Muscle of leg (tissue), 16 donors: ENCODE measurements at places on chromosomes 12 and 14. TPM values are rescaled to one million over a fixed set of nuclear protein-coding genes. Genes with fewer than 3 reads are reported as not detected.
A peak's percentile ranks its signal among the peaks of the same experiment; 100 is the strongest.

The STON2 gene
- 34.5 TPM for total RNA-seq

- no peak for DNase-seq
These were observed 24.2 kb downstream of the TRHDE start for GRCh38 chr12:72296389-72296788.

- no peak for DNase-seq
These were observed 116.0 kb downstream of the METTL25 start for GRCh38 chr12:82474181-82474797.

- DNase-seq, result no peak
These were observed 95.6 kb downstream of the VCPKMT start for GRCh38 chr14:50020799-50021198.

The GLIPR1 gene
- total RNA-seq, result 11.3 TPM

- DNase-seq, result peak; percentile 49
These were observed 1.4 kb downstream of the NFKBIA start for GRCh38 chr14:35403114-35403602.

The PPP1CC gene
- 90.5 TPM for total RNA-seq

The HOXC10 gene
- total RNA-seq, result 7.6 TPM

- no peak for DNase-seq
These were observed 101.0 kb upstream of the FLRT2 start for GRCh38 chr14:85428926-85429325.

The DPF3 gene
- total RNA-seq, result 1.3 TPM

GRCh38 chr14:103385929-103386712, 906 bp downstream of the MARK3 start:
- peak; percentile 39 for DNase-seq

The RPGRIP1 gene
- total RNA-seq, result 0.18 TPM

- no peak for DNase-seq
These were observed 222.6 kb downstream of the MON2 start for GRCh38 chr12:62689042-62689839.

DNA sequence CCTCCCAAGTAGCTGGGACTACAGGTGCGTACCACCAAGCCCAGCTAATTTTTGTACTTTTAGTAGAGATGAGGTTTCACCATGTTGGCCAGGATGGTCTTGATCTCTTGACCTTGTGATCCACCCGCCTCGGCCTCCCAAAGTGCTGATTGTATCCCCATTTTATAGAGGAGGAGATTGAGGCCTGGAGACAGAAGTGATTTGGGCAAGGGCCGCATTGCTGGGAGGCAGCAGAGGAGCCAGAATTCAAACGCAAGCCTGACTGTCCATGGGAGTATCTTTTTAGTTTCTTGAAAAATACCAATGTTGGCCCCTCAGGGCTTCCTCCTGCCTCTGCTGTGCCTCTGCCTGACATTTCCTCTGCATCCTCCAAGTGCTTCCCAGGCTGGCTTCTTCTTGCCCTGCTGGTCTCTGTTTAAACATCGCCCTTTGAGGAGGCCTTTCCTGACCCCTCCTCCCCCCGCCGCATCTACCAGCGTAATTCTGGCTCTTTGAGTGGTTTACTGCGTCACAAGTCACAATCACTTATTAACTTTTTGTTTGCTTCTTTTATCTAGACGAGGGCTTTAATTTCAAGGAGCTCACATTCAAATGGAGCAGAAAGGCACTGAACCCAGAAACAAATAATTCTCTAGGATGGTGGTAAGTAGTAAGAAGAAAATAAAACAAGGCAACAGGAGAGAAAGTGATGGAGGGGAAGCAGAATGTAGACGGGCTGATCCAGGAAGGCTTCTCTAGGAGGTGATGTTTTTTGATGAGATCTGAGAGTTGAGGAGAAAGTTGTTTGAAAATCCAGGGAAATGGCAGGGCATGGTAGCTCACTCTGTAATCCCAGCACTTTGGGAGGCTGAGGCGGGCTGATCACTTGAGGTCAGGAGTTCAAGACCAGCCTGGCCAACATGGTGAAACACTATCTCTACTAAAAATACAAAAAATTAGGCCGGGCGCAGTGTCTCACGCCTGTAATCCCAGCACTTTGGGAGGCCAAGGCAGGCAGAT, 91.0 kb upstream of the MED13L start:
- DNase-seq, result no peak

DNA sequence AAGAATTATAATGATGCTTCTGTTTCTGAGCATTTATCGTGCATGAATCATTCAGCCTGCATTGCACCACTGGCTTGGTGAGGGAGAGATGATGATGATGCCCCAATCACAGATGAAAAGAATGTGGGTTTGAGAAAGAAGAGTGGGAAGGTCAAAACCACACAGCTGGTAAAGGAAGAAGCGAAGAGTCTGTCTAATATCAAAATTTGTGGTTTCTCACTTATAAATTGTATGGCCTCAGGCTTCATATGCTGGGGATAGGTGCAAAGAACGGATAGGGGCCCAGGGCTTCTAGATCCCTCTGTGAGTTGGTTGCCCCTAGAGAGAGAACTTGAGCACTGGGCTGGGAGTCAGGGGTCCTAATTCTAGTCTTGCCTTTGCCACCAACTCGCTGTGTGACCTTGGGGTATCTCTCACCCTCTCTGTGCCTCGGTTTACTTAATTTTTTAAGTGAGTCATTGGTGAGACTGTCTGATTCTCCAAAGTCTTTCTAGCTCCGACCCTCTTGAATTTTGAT, 2.2 kb downstream of the OASL start:
- no peak for DNase-seq

GRCh38 chr12:92208613-92209121, 63.0 kb upstream of the BTG1 start:
- peak; percentile 71 for DNase-seq

The DIP2B gene
- total RNA-seq, result 15.6 TPM

The ENDOU gene
- total RNA-seq, result 0.31 TPM

DNA sequence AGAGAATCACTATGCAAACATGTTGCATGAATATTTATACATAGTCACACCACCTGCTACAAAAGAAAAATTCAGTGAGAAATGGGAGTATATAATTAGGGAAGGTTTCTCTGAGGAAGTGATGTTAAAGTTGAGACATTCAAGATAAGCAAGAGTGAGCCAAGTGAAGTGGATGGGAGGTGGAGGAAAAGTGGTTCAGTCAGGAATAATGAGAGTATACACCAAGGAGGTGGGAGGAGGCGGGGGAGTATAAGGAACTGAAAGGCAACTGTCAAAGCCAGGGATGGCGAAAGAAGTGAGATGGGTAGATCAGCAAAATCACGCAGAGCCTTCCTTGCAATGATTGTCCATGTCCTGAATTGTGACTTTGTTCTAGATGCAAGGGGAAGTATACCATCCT, 33.7 kb downstream of the PRKD1 start:
- no peak for DNase-seq
